NCI-H1105 treated with DMSO at 0.1 percent for 48 hours (cell line): ENCODE measurements at places on chromosomes 1 and 21.

GRCh38 chr1:212467843-212468482, 35.2 kb downstream of the NENF start:
- DNase-seq, result peak; percentile 23

DNA sequence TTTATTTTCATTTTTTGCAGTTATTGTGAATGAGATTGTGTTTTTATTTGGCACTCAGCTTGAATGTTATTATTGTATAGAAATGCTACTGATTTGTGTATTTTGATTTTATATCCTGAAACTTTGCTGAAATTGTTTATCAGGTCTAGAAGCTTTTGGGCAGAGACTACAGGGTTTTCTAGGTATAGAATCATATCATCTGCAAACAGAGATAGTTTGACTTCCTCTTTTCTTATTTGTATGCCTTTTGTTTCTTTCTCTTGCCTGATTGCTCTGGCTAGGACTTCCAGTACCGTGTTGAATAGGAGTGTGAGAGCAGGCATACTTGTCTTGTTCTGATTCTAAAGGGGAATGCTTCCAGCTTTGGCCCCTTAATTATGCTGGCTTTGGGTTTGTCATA, 27.3 kb downstream of the ZNF691 start:
- no peak for DNase-seq

DNA sequence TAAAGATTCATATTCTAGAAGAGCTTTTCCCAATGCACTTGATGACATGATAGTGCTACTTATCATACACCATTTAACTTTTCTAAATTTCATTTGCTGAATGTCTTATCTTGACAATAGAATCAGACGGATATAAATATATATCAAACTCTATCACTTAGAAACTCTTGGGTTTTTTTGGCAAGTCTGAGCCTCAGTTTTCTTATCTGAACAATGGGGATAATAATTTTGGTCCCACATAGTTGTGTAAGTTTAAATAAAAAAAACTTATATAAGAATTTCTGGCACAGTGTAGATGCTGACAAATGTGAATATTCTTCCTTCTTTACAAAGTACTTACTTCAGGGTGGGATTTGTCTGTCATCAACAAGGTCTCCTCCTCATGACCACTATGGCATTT, 21.5 kb upstream of the LEPR start:
- DNase-seq, result no peak

DNA sequence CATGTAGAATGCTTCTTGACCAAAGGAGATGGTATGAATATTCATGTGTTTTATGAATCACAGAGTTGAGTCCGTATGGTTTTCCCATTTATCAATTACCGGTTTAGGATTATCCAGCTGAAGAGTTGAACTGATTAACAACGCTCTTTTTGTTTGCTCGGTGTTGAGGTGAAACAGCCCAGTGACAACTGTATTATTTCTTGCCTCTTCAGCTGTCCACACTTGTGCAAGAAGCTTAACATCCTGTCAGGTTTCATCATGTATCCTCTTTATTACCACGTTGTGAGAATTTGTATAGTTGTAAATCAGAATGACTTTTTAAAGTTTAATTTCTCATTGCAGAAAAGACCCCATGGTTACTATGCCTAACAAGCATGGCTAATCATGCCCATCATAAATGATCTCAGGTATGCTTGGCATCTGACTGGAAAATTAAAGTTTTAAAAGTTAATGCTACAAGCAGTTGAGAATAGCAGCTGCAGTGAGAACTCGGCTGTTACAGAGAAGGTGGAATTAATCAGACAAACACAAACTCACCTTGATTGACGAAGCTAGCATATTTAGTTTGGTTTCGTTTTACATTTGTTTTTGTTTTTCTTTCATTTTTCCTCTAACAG, 563.2 kb upstream of the ADGRL2 start:
- DNase-seq, result no peak

DNA sequence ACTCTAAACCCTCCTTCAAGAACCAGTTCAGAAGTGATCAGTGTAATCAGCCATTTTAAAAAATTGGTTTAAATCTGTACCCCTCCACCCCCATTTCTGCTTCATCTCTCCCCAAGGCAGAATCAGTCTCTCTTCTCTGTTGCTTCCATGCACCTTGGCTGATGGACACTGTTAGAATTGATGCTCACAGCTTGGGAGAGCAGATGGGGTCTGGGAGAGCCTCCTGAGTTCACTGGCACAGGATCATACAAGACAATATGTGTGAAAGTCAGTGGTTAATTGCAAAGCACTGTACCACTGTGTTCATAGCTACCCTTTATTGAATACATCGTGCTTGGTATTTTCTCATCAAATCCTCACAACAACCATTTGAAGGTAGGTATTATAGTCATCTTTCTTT, 140.9 kb downstream of the ROR1 start:
- DNase-seq, result no peak

GRCh38 chr1:42660907-42661500, 2.8 kb downstream of the PPIH start:
- no peak for DNase-seq

DNA sequence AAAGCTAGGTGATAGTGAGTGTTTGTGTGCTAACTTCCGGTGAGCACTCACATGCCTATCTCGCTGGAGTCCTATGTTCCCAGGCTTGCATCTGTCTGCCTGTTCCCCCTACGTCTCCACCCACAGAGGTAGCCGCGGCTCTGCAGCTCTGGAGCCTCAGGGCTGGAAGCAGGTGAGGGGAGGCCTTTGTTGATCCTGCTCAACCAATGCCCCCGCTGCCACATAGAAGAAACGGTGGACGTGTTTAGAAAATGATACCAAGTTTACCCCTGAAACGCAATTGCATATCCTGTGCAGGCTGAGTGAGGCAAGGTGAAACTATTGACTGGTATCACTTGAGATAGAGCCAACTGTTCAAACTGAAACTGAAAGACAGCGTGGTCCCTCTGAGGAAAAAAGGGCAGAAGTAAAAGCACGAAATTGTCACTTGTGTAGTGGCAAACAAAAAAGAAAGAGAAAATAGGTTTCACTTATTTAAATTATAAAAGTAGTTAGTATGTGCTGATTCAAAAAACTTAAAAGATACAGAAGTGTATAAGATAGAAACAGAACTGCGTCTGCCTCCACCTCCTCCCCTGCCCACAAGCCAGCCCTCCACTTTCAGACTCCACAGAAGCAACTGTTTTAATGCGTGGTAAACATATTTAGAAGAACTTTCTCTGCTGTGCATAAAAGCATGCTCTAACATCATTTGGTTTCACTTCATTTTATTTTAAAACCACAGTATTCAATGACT, 38.6 kb upstream of the ETS2 start:
- DNase-seq, result no peak

GRCh38 chr1:81699234-81699633, 101.5 kb upstream of the ADGRL2 start:
- peak; percentile 47 for DNase-seq

GRCh38 chr1:161770250-161770649, 4.1 kb downstream of the ATF6 start:
- DNase-seq, result no peak
